ENCODE measurements at places on chromosomes 5 and 9.

- DNase-seq = no peak
Observed at GRCh38 chr5:71621741-71622140, 34.6 kb downstream of the MCCC2 start.

DNA sequence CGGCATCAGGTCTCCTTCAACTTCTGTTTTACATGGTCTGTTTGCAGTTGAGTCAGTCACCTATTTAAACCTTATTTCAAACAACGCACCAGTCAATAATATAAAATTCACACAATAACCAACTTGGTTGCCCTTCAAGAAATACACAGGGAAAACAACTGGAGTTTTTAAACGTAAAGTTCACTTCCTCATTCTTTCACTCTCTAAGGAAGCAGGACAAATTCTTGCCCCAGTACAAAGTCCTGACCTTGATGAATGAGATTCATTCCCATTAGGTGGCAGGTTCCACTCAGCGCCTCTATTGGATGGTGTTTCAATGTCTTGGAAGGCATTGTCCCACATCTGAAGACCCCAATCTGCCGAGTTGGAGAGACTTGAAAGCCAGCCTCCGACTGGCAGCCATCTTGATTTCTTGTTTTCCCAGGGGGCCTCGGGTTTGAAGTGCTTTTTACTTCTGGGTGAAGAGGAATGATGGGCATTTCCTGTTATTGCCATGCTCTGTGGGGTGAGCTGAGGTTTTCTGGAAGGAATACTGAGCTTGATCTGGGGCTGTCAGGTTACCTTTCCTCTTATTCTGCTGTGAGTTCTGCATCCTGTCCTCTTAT lies 105.0 kb downstream of the ACER2 start:
- no peak for DNase-seq

DNA sequence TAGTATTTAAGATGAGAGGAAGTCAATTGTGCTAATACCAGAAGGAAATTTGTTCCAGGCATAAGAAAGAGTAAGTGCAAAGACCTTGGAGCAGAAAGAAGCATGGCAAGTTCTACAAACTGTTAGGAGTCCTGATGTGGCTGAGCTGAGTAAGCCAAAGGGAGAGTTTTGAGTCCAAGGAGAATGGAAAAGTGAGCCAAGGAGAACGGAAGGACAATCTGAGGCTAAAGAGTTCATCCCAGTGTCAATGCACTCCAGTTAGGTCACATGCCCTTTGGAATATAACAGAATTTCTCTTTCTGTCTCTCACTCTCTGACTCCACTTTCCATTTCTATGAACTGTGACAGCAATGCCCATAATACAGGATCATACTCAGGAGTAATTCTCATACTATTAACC lies 224.7 kb downstream of the CAAP1 start:
- DNase-seq = no peak

DNA sequence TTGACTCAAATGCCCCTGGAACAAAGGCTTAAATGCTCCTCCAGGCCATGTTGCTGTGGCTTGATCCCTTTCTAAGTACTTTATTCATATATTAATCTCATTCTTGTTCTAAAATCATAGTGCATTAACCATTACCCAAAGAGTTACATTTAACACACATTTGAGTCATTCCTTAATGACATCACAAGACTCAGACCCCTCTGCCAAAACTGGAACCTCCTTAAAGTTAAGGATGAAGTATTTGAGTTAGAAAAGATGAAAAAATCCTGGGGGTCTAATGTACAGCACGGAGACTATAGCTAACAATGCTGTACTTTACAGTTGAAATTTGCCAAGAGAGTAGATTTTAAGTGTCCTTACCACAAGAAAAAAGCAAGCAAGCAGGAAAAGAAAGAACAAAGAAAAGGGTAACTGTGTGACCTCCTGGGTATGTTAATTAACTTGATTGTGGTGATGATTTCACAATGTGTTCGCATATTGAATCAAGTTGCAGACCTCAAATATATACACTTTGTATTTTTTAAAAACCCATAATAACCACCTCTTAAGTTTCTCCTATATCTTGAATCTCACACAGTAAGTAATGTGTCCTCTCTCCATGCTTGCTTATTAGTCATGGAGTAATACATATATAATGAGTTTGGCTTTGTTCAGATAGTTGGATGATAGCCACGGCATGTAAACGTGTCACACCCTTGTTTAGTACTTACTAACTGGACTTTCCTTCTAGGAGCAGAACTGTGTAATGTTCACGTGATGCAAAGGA lies 376.9 kb downstream of the SEMA5A start:
- DNase-seq = no peak

GRCh38 chr9:110261632-110262031 lies 5.3 kb upstream of the TXN start:
- no peak for DNase-seq

Data from hypothalamus (tissue), 51 donors.